Non-pigmented ciliary epithelial cell (primary cell): ENCODE measurements at places on chromosomes 16 and 17.

DNA sequence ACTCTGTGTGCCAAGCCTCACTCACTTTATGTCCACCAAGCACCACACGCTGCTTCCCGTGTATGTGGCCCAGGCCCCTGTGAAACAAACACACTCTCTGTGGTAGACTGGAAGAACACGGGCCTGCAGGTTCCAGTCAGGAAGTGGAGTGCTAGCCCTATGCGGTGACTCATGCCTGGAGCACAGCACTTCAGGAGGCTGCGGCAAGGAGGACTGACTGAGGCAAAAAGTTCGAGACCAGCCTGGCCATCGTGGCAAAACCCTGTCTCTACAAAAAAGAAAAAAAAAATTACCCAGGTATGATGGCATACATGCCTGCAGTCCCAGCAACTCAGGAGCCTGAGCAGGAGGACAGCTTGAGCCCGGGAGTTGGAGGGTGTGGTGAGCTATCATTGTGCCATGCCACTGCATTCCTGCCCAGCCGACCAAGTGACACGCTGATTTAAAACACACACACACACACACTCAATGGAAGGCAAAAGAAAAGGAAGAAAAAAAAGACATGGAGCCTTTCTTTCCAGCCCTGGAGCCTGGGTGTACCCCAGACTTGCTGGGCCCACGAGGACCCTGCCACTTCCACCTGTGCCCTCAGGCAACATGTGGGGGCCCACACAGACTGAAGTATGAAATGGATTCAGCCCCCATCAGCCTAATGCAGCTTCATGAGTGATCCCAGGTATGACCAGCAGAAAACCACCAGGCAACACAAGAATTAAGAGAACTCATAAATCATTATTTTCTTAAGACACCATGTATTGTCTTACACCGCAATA lies 126.6 kb downstream of the ANKRD11 start:
- DNase-seq, result no peak

- DNase-seq, result no peak
Measured at GRCh38 chr17:17134957-17135333, 71.2 kb downstream of the PLD6 start.

DNA sequence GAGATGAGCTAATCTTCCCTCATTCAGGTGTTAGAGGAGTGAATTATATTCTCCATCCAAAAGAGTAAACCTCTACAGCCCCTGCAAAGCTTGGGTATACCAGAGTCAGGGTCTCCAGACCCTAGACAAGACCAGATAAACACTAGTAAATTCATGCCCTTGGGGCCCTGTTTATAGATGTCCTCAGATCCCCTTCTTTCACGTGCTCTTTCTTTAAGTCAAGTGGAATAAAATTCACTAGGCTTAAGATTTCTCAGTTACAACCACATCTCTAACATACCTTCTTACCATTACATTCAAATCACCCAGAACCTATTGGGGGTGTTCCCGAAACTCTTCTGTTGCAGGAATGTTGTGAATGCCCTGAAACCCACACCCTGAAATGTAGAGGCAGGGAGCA lies 2.2 kb upstream of the C17orf58 start:
- DNase-seq, result no peak

DNA sequence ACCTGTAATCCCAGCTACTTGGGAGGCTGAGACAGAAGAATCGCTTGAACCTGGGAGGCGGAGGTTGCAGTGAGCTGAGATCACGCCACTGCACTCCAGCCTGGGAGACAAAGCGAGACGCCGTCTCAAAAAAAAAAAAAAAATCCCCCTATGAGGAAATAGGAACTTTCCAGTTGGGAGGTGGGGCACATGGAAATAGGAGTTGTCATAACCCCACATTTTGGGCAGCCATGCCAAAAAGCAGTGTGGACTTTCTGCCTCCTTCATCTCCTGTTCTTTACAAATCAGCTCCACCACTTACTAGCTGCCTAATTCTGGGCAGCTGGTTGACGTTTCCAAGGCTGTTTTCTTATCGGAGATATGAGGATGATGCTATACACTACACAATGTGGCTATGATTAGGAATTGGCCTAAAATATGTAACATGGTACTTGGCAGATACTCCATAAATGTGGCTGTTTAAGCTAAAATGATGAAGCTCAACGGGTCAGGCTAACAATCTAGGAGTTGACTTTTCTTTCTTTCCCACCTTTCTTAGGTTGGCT lies 21.5 kb upstream of the CCL5 start:
- no peak for DNase-seq

DNA sequence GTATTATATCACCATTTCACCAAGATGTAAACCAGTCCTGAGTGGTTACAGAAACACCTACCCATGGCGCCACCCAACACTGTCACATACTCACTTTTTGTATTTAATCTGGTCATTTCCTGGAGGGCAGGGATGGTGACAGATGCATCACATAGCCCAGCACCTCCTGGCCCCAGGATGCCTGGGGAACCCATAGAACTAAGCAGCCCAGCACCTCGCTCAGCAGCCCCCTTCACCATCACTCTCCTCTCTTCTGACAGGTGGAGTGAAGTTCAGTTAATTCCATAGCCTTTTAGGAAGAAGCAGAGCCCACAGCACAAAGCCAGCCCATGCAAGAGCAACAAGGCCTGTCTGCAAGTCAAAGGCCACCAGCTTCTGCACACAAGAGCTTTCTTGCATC lies 27.5 kb downstream of the MYLK3 start:
- DNase-seq, result no peak

- no peak for DNase-seq
Measured at GRCh38 chr17:34370997-34371395, 8.0 kb upstream of the CCL1 start.

- DNase-seq, result no peak
Measured at GRCh38 chr17:79324194-79324593, 249.6 kb downstream of the ENGASE start.

GRCh38 chr16:89172528-89173173 lies 1.1 kb downstream of the CDH15 start:
- DNase-seq, result no peak

DNA sequence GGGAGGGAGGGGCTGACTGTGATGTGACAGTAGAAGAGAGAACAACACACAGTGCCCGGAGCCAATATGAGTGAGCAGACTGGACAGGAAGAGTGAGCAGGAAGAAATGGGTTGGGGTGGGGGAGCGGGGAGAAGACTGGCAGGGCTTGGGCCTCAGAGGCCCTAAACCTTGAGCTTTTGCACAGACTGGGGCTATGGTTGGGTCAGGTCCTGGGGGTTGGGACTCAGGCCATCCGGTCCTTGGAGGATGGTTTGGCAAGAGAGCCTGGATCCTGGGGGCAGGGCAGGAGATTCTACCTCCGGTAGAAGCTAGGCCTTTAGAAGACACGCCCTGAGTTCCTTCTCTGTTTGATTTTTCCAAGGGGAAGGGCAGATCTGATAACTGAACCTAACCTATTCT lies 1.1 kb downstream of the CAMTA2 start:
- DNase-seq, result no peak

- DNase-seq, result no peak
Measured at GRCh38 chr17:35214631-35215273, 20.6 kb upstream of the SLC35G3 start.

DNA sequence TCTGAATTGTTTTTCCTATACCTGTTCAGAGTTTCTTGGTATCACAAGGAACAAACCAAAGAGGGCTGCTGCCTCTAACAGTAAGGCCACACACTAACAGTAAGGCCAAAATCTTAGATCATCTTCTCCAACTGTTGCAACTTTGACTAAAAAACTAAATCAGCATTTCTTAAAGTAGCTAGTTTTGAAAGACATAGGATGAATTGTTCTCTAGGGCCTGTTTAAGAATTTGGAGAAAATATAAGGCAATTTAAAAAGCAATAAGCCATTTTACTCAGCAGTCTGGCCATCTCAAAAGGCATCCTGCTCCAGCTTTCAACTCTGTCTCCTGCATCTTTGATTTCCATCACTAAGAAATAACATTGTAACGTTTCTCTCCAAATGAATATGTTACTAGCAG lies 105.0 kb upstream of the MON1B start:
- no peak for DNase-seq

DNA sequence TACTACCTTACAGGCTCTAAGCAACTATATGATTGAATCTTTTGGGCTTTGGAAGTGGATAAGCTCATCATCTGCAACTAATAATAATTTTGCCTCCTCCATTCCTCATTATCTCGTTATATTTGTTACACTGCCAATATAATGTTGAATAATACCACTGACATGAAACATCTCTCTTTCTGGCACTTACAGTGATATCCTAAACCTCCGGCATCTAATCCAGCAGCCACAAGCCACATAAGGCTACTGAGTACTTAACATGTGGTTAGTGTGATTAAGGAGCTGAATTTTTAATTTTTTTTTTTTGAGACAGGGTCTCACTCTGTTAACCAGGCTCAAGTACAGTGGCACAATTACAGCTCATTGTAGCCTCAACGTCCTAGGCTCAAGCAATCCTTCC lies 9.6 kb downstream of the CDC42EP4 start:
- DNase-seq, result no peak
